Neural progenitor cell (in vitro differentiated cells): ENCODE measurements at places on chromosomes 12 and 14. TPM values are rescaled to one million over a fixed set of nuclear protein-coding genes. Genes with fewer than 3 reads are reported as not detected.

DNA sequence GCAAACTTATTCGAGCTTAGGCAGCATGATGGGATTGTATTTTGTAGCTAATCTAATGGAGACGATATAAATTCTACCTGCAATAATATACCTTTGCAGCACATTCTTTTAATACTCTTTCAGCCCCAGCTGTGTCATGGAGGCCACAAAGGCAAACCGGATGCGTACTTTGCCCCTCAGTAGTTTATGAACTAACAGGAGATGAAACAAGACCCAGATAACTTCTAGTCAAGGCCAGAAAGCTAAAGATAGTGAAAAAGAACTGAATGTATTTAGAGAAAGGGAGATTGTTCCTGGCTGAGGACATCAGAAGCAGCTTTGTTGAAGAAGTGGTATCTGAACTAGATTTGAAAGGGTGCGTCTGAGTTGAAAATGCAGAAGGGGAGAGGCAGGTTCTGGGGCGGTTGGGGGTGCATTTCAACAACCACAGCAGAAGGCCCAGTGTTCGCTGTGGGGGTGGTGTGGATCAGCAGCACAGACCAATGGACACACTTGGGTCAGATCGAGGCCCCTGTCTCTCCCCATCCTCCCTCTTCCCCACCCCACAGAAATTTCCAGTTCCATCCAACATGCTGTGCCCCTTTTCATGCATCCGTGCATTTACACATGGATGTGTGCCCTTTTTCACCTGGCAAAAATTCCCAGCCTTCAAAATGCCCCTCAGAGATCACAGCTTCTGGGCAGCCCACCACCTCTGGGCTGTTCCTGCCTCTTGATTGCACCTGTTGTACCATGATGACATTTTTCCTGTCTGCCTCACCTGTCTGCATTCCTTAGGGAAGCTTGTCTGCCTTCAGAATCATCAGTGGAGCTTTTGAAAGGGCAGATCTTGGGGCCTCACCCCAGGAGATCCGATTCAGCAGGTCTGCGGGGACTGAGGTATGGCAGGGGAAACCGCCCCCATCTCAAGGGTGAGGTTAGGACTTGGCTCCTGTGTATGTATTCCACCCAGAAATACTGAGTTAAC, 2.2 kb downstream of the ZNF839 start:
- no peak overlapping the region for H3K4me3 ChIP-seq
- H3K27ac ChIP-seq: no peak overlapping the region
- H3K36me3 ChIP-seq: no peaks in the 10 kb centered on the region
- no peaks in the 10 kb centered on the region for H3K27me3 ChIP-seq
- DNase-seq: no peak

The PTCSC3 gene
- not detected in 2 replicates for total RNA-seq

DNA sequence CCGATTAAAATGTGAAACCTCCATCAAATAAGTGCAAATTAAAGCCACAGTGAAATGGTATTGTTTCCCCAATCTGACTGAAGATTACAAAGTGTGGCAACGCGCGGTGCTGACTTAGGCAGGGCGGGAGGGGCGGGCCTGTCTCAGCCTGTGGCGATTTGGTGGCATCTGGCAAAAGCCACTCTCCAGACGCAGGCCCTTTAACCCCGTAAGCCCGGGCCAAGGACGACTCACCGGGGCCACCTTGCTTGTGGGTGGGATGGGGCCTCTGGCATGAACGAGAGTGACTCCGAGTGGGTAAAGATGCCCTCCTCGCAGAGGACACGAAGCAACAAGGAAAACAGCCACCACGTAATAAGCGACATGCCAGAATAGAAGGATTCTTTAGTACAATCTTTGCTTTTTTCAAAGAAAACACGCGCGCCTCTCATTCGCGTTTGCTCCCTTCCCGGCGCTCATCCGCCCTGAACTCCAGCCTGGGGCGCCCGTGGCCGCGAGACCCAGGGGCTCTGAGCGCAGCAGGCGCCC, 815 bp downstream of the DEGS2 start:
- peaks cover 18% of the 10 kb centered on the region for H3K4me1 ChIP-seq
- no peaks in the 10 kb centered on the region for H3K36me3 ChIP-seq
- DNase-seq: peak; percentile 44
- H3K4me3 ChIP-seq: peak overlapping the region; percentile 52
- no peak overlapping the region for H3K27ac ChIP-seq

GRCh38 chr12:79351251-79351650, 339.5 kb downstream of the PAWR start:
- H3K4me1 ChIP-seq: peaks cover 14% of the 10 kb centered on the region
- H3K4me3 ChIP-seq: no peak overlapping the region
- no peaks in the 10 kb centered on the region for H3K36me3 ChIP-seq
- peak; percentile 38 for DNase-seq

DNA sequence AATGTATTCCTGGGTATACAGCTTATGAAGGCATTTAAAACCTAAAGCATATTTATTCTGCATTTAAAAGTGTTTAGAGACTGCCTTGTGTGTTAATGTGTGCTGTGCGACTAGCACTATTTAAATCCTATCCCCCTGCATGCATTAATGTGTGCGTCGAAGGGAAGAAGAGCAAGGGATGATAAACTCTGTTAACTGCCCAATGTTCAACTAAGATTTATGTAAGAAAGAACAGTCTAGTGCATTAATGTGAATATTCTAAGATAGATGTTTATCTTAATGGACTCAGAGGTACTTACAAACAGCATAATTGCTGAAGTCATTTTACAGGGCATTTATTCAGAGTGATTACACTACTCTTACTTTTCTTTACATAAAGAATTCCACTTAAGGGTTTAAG, 424.8 kb downstream of the DIO2 start:
- no peak for DNase-seq
- H3K27ac ChIP-seq: no peak overlapping the region
- H3K27me3 ChIP-seq: no peaks in the 10 kb centered on the region
- H3K36me3 ChIP-seq: no peaks in the 10 kb centered on the region
- no peak overlapping the region for H3K4me3 ChIP-seq

The MYH6 gene
- 0.03 TPM in 1 of 2 replicates, not detected in the other for total RNA-seq

DNA sequence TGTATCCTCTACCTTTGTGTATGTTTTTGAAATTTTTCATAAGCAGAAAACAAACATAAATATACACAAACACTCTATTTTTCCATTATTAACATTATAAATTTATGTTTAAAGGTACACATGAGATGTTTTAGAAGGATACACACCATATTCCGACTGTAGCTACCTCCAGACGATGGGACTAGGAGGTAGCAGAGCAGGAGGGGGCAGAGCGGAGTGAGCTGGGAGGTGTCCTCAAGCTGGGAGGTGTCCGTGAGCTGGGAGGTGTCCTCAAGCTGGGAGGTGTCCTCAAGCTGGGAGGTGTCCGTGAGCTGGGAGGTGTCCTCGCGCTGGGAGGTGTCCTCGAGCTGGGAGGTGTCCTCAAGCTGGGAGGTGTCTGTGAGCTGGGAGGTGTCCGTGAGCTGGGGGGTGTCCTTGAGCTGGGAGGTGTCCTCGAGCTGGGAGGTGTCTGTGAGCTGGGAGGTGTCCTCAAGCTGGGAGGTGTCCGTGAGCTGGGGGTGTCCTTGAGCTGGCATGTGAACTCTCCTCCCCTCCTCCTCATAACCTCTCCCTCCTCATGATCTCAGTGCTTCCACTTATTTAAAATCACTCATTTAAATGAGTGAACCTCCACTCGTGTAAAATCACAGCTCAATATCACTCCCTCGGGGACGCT, 346.9 kb upstream of the SFSWAP start:
- no peaks in the 10 kb centered on the region for H3K36me3 ChIP-seq
- no peak overlapping the region for H3K4me3 ChIP-seq
- no peaks in the 10 kb centered on the region for H3K27me3 ChIP-seq
- no peaks in the 10 kb centered on the region for H3K4me1 ChIP-seq

DNA sequence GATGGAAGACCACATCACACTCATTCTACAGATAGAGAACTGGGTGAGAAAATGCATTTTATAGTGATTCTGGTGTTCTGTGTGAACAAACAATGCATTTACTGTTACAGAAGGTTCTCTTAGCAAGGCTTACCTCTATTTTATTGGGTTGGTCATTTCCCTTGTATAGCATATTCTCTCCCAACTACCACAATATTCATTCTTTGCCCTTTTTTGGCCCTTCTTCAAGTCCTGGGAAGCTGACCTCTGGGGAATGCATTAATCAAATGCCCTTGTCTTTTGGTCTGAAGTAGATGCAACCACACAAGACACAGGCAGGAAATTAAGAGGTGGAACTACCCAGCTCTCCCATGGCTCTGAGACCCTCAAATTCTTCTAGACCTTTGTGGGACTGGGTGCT, 19.5 kb downstream of the DCN start:
- H3K4me3 ChIP-seq: no peak overlapping the region
- DNase-seq: no peak
- no peaks in the 10 kb centered on the region for H3K4me1 ChIP-seq
- no peak overlapping the region for H3K27ac ChIP-seq

GRCh38 chr14:47235619-47236018, 439.8 kb downstream of the MDGA2 start:
- no peak for DNase-seq
- H3K4me3 ChIP-seq: no peak overlapping the region
- no peaks in the 10 kb centered on the region for H3K36me3 ChIP-seq

The NTN4 gene
- 2.3 and 2.5 TPM in 2 replicates for total RNA-seq

- peak overlapping the region; percentile 59 for H3K4me3 ChIP-seq
- no peak for DNase-seq
- H3K36me3 ChIP-seq: no peaks in the 10 kb centered on the region
- H3K27ac ChIP-seq: no peak overlapping the region
- H3K27me3 ChIP-seq: peaks cover 45% of the 10 kb centered on the region
- H3K4me1 ChIP-seq: peaks cover 6% of the 10 kb centered on the region
These were observed 627 bp downstream of the CPM start for GRCh38 chr12:68932128-68932960.

The CCDC197 gene
- total RNA-seq: not detected in 2 replicates

GRCh38 chr12:100221523-100221922, 20.9 kb downstream of the ACTR6 start:
- no peak for DNase-seq
- H3K4me3 ChIP-seq: no peak overlapping the region
- peaks cover 18% of the 10 kb centered on the region for H3K36me3 ChIP-seq
- H3K27me3 ChIP-seq: no peaks in the 10 kb centered on the region
- no peaks in the 10 kb centered on the region for H3K4me1 ChIP-seq

DNA sequence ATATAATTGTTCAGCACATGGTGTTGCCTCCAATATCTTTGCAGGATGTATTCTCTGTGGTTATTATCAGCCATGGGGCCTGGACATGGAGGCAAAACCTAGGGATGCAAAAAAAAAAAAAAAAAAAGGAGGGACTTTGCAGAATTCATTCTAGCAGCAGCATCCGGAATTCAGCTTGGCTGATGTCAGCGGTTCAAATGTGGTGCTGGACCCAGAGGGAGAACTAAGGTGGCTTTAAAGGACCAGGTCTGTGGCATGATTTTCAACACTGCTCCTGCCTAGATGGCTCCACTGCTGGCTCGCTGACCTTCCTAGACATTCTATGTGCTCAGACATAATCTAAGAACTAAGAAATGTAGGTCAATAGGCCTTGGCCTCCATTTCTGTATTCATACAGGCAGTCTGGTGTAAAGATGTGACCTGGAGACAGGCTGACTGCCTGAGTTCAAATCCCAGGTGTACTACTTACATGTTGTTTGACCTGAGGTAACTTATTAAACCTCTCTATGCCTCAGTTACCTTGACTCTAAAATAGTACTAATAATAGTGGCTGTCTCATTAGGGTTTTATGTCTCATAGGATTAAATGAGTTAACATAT, 108.6 kb downstream of the PPM1A start:
- DNase-seq: peak; percentile 40
- peaks cover 77% of the 10 kb centered on the region for H3K4me1 ChIP-seq
- peaks cover 11% of the 10 kb centered on the region for H3K36me3 ChIP-seq
- H3K27me3 ChIP-seq: peaks cover 20% of the 10 kb centered on the region
- peak overlapping the region; percentile 91 for H3K27ac ChIP-seq

GRCh38 chr12:88496891-88497371, 83.3 kb downstream of the KITLG start:
- H3K4me1 ChIP-seq: no peaks in the 10 kb centered on the region
- DNase-seq: no peak
- no peaks in the 10 kb centered on the region for H3K27me3 ChIP-seq

- H3K4me1 ChIP-seq: peaks cover 8% of the 10 kb centered on the region
- H3K4me3 ChIP-seq: no peak overlapping the region
- no peak for DNase-seq
- H3K27ac ChIP-seq: no peak overlapping the region
These were observed 5.3 kb downstream of the VDR start for GRCh38 chr12:47899466-47899865.

- no peak overlapping the region for H3K4me3 ChIP-seq
- no peaks in the 10 kb centered on the region for H3K27me3 ChIP-seq
- DNase-seq: no peak
These were observed 95.5 kb upstream of the PDE3A start for GRCh38 chr12:20272801-20273200.

DNA sequence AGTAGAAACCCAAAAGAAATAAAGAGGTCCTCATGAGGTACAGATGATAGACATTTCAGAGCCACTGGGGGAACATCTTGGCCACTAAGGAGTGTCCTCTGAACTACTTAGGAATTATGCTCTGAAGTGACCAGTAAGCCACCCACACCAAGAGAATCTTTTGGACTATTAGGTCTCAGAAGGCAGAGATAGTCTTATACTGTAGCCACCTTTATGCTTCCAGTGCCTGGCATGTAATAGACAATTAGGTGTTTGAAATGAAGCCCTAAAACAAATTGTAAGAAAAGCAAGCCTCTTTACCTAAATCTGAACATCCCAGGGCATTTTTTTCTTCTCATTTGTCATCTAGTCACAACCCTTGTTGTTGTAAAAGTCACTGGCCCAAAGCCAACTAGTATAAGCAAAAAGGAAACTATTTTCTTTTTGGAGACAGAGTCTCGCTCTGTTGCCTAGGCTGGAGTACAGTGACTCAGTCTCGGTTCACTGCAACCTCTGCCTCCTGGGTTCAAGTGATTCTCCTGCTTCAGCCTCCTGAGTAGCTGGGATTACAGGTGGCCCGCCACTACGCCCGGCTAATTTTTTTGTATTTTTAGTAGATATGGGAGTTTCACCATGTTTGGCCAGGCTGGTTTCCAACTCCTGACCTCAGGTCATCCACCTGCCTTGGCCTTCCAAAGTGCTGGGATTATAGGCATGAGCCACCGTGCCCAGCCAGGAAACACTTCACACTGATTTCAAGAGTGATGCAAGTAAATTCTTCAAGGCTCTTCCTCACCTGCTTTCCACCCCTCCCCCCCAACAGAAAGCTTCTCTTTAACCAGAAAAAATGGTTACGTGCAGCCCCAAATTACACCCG, 11.1 kb downstream of the PLEKHA5 start:
- peaks cover 9% of the 10 kb centered on the region for H3K36me3 ChIP-seq
- H3K4me3 ChIP-seq: no peak overlapping the region
- H3K4me1 ChIP-seq: peaks cover 39% of the 10 kb centered on the region
- H3K27ac ChIP-seq: no peak overlapping the region
- DNase-seq: no peak

The OAS2 gene
- total RNA-seq: 0.12 TPM in 1 of 2 replicates, not detected in the other

DNA sequence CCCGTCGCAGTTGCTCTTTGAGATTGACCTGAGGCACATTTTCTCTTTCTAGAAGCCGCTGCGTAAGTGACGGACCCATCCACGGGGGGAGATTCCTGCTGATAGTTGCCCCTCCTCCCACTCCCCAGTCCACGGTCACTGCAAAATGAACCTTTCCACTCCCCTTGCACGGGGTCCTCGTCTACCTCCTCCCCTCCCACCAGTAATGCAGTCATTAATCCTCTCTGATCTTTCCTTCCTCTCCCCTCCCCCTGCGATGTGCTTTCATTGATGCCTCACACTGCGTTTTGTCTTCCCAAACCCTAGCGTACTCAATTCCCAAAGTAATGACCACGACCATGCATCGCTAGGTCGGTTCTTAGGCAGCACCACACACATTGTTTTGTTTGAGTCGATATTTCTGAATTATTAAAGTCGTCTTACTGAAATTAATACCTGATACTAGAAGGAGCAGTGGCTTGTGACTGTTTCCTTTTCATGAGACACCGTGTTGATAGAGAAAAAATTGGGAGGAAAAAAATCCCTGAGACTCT, 857 bp downstream of the ETNK1 start:
- no peaks in the 10 kb centered on the region for H3K27me3 ChIP-seq
- H3K4me3 ChIP-seq: peak overlapping the region; percentile 60
- peaks cover 25% of the 10 kb centered on the region for H3K4me1 ChIP-seq
- H3K36me3 ChIP-seq: no peaks in the 10 kb centered on the region

The EFS gene
- 21.7 and 74.3 TPM in 2 replicates for total RNA-seq
